ENCODE measurements at places on chromosomes 1 and 21. TPM values are rescaled to one million over a fixed set of nuclear protein-coding genes. Genes with fewer than 3 reads are reported as not detected.

The CDCA8 gene
- 102 TPM for total RNA-seq

DNA sequence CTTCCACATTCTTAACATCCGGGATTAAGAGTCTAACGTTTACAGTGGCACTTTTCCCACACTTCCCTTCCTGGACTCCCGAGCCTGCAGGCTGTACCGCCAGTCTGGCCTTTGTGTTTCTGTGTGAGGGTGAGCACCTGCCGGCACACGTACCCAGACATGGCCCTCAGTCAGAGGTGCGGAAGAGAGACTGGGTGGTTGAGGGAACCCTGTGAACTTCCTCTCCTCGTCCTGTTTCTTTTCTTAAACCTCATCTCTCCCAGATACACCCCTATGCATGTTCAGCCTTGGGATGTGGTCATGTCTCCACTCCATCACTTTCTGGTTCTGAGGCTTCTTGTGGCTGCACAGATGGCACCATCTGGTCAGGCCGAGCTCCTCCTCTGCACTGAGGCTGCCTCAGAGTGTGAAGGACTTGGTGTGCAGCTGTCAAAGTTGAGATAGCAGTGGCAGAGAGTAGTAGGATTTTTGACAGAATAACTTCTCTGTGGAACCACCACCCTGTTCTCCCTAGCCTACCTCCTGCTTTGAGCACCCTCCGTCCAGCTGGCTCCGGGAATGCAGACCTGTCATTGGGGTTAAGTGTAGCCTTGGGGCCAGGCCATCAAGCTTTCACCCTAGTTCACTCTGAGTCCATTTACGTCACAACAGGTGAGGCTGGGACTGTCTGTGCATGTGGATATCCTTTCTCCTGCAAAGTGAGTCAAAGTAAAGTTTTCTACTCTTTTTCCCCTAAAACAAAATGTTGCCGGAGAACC lies 31.4 kb downstream of the VASH2 start:
- no peak for DNase-seq

DNA sequence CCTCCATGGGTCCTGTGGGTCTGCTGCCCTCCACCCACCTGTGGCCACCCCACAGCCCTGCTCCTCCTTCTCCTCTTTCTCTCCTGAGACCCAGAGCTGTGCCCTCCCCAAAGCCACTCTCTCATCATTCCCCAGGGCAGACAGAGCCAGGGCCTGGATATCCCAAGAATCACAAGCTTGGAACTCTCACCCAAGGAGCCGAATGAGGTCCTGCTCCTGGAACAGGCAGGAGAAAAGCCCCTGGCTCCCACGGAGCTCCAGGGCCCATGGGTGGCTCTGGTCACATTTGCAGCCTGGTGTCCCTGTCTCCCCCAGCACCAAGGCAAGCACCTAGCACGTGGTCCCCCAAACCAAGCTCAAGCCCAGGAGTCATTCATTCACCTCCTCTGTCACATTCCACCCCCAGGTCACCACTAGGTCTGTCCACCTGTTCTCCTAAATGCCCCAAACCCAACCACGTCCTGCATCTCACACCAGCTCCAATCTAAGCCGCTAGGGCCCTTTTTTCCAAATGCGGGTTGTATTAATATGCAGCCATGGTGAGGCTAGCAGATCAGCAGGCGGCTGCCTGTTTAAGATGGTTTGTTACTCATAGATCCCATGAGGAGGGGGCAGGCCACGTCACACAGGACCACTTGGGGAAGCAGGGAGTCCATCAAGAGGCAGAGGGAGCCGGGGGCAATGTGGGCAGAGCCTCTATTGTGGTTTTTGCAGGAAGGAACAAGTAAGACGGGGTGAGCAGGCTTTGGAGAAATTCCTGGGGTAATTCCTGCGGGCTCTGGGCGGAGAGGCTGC lies 215.5 kb upstream of the VAMP3 start:
- DNase-seq = no peak

DNA sequence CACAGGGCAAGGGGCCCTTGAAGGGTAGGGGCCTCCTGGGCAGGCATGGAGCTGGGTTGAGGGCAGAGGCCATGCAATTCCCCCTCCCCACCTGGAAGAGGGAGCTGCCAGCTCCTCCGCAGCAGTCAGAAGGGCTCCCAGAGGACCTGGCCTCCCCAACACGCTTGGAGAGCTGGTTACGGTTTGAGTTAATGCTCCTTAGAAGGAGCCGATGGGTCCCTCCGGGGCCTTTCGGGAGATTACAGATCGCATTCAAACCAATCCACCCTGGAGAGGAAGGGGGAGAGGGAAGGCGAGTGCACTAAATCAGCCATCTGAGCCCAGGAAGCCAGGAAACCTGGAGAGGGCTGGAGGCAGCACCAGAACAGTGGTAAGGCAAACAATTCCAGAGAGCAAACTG lies 106.3 kb upstream of the CSF3R start:
- no peak for DNase-seq

DNA sequence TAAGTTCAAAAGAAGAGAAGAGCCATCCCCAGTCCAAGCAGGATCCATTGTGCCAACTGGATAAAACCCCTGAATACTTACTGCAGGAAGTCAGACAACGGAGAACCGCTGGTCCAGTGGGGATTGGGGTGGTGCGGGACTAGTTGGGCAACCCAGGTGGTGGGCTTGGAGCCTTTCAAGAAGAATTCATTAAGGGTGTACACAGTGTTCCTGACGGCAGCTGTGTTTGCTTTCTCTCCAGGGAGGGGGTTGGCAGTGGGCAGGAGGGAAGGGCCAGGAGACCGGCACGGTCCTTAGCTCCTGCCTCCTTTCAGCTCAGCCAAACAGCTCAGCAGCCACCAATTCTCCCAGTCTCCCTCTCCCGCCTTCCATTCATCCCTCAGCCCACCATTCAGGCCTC lies 7.1 kb upstream of the CDK18 start:
- no peak for DNase-seq

- DNase-seq = no peak
These were observed 243.9 kb downstream of the TOMM20 start for GRCh38 chr1:234884701-234885100.

DNA sequence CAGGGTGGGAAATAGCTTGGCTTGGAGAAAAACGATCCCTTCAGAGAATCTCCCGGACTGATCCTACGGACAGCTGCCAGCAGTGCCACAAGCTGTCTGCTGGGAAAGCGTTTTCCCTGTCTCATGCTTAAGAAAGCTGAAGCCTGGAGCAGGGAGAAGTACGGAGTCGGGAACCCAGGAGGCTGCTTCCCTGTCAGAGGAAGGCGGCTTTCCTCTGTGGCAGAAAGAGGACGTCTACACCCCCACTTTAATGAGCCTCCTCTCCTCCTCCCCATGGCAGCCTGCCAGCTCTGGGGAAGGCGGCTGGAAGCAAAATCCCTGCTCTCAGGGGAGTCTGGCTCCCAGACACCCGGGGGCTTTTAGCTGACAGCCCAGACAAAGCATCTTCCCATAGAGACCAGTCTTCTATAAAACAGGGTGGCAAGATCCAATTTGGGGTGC lies 7.3 kb downstream of the KIF21B start:
- no peak for DNase-seq
